ENCODE measurements at places on chromosomes 5 and 9.

GRCh38 chr9:80491086-80491696, 919.4 kb downstream of the TLE4 start:
- DNase-seq = no peak

DNA sequence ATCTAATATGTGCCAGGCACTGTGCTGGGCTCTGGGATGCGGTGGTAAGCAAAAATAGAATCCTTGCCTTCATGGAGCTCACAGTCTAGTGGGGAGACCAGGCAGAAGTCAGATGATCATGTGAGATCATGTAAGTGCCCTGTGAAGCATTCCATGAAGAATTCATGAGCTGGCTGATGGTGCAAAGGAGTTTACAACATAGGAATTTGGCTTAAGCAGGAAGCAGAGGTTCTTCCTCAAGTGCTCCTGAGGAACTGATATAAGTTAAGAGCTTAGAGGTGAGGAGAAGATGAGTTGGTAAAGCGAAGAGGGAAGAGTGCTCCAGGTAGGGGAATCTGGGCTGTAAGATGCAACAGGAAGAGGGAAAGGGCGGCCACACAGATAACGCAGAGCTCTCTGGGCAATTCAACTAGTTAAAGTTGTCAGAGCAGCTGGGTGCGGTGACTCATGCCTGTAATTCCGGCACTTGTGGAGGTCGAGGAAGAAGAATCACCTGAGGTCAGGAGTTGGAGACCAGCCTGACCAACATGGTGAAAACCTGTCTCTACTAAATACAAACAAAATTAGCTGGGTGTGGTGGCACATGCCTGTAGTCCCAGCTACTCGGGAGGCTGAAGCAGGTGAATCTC, 78.5 kb upstream of the SPATA31D4 start:
- DNase-seq = no peak

DNA sequence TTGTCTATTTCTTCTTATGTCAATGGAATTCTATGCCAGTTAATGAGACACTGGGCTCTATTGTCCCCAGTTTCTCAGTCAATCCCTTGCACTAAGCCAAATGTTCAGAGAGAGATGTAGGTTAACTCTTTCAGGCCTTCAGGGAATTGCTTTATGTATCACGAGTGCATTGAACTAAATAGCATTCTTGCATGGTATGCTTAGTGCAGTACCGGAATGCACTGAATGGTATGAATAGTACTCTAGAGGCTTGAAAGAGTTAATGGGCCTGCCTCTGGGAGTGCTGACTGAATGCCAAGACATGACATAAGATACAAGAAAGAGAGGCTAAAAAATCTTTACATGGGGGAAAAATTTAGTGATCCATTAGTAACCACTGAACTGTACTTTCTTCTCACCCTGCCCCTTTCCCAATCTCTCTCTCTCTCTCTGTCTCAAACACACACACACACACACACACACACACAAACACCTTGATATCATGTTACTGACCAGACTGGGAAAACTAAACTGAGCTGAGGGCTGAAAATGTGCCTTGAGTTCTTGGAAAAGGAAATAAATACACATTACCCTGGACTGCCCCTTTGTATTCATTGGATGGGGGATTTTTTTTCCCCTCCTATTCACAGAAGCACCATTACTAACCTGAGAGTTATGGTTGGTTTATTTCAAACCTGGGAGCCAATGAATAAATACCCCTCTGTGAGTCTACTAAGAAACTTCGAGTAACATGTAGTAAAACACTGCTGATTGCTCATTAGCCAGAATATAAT, 35.4 kb upstream of the TMC1 start:
- no peak for DNase-seq

GRCh38 chr9:128809831-128810230, 8.5 kb upstream of the ENDOG start:
- no peak for DNase-seq

GRCh38 chr5:72273547-72273946, 46.5 kb downstream of the MRPS27 start:
- no peak for DNase-seq

GRCh38 chr5:136037001-136037705, 8.4 kb downstream of the TGFBI start:
- peak; percentile 53 for DNase-seq

- no peak for DNase-seq
Measured at GRCh38 chr9:35660966-35661415, 2.9 kb downstream of the CCDC107 start.

DNA sequence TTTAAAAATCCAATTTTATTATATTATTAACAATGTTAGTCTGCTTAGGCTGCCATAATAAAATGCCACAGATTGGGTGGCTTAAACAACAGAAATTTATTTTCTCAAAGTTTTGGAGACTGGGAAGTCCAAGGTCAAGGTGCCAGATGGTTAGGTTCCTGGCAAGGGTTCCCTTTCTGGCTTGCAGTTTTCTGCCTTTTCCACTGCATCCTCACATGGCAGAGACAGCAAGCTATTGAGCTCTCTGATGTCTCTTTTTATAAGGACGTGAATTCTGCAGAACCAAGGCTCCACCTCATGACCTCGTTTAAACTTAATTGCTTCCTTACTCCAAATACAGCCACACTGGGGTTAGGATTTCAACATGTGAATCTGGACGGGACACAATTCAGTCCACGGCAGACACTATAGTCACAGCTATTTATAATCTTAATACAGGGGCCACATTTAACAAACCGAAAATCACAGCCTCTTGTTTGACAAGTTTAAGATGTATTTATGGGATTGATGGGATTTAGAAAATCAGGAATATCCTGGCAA, 174.9 kb upstream of the PUM3 start:
- no peak for DNase-seq

DNA sequence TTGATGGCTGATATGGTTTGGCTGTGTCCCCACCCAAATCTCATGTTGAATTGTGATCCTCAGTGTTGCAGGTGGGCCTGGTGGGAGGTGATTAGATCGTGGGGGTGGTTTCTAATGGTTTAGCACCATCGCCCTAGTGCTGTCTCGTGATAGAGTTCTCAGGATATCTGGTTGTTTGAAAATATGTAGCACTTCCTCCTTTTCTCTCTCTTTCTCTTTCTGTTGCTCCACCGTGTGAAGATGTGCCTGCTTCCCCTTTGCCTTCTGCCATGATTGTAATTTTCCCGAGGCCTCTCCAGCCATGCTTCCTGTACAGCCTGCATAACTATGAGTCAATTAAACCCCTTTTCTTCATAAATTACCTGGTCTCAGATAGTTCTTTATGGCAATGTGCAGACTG, 111.6 kb downstream of the SREK1 start:
- DNase-seq = peak; percentile 22

DNA sequence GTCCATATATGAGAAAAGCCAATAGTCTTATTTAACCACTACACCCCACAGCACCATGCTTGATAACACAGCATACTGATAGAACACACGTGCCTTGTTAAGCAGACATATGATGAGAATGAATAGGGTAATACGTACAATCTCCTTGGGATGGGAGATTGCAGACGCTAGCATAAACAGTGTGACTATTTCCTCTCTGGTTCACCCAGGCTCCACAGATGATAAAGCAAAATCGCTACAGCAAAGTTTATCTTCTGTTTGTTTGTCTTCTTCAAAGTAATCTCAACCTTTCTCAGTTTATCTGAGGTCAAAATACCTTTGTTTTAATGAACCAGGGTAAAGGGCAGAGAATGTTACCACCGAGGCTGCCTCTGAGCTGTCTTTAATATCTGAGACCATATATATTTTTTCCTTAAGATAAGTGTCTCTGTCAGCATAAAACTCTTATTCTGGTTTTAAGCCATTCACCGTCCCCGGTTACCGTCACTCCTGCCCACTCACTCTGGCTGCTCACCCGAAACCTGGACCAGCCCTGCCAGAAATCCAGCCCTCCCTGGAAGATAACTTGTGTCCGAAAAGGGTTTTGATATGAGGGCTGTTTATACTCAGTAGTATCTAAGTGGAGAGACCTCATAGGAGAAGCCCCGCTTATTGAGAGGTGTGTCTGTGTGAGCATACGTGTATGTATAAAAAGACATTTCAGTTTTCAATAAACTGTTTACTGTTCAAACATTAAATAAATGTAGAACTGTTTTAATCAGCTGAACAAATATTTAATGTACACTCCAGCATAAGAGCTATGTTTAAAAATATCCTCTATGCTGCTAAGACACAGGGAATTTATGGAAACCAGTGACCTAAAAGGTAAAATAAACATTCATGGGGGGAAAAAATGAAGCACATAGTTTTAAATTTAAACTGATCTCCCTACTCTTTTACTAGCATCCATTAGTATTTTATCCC, 465.4 kb downstream of the RASEF start:
- DNase-seq = no peak

GRCh38 chr9:36214571-36214970, 23.9 kb downstream of the CLTA start:
- DNase-seq = no peak

DNA sequence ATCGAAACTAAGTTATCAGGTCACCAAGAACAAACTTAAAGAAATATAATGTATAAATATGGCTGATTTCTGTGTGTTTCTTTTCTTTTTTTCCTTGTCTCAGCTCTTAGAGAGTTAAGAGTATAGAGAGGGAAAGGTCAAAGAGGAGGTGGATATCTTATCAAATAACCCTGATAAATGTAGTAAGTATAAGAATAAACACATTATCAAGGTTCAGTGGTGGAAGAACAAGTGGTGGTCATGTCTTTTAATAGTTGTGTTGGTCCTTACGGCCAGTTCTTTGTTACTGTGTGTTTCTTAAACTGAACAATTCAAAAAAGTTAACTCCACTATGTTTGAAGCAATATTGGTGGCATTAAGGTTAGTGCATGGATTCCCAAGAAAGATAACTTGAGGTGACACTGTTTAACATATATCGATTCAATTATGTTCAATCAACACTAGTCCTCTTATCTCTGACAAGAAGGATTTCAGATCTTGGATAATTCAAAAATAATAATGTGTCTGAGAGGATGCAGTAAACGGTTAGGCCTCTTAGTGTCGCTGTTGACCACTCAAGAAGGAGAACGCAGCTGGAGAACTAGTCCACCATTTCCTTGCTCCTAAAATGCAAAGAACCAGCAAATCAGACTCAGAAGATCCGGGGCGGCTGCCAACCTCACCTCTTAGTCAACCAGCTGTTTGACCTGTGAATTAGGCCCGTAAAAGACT, at the start of gene PCDHGA3:
TSS of gene PCDHGA3 (plus strand) at position 588 of the 711 bp plus-strand sequence. CDS start 205 bp downstream, outside the sequence.
- DNase-seq = peak; percentile 38

GRCh38 chr5:142568283-142568995, 117.5 kb downstream of the FGF1 start:
- no peak for DNase-seq

- no peak for DNase-seq
Measured at GRCh38 chr9:94921092-94921471, 194.6 kb downstream of the AOPEP start.

- DNase-seq = peak; percentile 49
Measured at GRCh38 chr5:17219006-17219422, 1.6 kb downstream of the BASP1 start.

DNA sequence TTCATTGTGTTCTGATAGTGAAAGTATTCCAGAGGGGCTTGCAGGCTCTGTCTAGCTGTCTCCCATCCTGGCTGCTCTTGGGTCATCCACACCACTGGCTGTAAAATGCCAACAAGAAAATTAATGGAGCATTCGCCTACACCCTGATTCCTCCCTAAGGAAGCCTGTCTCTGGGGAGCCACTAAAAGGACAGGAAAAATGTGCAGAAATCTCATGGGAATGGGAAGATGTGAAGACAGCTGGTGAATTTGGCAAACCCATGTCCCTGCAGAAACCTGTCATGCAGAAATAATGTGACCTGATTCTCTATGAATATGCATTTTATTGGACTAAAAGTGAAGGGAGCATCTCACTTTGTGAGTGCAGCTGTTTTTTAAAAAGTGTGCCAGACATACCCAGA, 265.6 kb downstream of the TUSC1 start:
- no peak for DNase-seq

- no peak for DNase-seq
Measured at GRCh38 chr5:75381456-75381855, 44.4 kb downstream of the HMGCR start.

DNA sequence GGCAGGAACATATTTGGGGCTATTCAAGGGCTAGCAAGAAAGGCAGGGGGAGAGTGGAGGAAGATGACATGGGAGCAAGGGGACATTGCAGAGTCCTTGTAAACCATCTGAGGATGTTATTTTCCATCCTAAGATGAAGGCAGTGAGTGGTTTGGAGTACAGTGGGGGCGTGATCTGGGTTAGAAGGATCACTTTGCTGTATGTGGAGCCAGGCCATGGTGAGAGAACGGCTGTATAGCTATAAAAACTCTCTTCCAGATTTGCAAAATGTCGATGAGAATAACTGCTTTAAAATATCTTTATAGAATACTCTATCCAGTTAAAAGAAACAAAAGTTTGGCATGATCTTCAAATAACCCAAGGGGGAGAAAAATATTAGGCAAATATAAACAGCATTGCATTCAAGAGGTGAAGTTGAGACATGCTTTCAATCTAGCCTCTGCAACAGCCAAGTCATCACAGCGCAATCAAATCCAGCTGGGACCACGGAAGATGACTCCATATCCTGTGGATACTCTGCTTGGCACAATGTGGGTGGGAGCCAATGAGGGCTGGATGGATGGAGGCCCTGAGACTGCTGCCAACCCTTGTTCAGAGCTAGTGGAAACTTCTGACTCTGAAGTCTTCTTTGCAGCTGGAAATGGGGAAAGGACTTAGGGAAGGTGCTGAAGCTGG, 111.5 kb upstream of the BASP1 start:
- peak; percentile 36 for DNase-seq

DNA sequence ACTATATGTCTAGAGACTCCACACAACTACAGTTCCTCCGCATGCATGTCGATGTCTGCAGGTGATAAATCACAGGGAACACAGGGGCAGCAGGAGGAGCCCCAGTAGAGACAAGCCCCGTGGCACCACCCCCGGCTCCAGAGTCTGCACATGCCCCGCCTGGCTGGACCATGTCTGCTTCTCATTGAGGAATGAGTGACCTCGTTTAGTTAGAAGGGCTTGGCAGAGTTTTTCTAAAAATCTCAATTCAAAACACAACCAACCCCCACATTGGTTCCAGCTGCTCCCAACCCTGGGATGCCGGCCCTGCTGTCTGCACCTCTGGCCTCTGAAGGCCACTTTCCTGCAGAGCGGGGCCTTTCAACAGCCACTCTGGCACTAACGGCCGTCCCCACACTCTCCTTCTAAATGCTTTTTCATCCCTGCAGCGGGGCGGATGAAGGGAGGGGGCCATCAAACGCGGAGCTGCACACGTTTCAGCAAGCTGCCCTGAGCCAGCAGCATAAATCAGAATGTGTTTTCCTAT, 106.3 kb downstream of the ROR2 start:
- DNase-seq = no peak

DNA sequence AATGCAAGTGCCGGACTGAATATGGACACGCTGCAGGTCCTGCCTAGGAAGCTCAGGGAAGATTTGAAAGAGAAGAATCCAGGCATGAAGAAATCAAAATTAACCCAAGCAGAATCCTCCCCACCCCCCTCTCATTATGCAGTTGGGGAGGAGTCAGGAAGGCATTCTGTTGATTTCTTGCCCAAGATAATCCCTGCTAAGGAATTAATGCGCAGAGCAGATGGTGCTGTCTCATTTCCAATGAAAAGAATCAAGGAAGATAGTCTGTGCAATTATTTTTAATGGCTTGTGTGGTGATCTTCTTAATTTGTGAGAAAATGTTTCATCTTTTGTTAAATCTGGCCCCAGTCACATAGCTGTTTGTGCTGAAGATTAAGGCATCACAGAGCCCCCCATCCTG, 145.0 kb downstream of the ZNF462 start:
- DNase-seq = no peak

All from suppressor macrophage treated with lipopolysaccharide for 1 hour (primary cell).